ENCODE measurements at places on chromosomes 6 and 20.

DNA sequence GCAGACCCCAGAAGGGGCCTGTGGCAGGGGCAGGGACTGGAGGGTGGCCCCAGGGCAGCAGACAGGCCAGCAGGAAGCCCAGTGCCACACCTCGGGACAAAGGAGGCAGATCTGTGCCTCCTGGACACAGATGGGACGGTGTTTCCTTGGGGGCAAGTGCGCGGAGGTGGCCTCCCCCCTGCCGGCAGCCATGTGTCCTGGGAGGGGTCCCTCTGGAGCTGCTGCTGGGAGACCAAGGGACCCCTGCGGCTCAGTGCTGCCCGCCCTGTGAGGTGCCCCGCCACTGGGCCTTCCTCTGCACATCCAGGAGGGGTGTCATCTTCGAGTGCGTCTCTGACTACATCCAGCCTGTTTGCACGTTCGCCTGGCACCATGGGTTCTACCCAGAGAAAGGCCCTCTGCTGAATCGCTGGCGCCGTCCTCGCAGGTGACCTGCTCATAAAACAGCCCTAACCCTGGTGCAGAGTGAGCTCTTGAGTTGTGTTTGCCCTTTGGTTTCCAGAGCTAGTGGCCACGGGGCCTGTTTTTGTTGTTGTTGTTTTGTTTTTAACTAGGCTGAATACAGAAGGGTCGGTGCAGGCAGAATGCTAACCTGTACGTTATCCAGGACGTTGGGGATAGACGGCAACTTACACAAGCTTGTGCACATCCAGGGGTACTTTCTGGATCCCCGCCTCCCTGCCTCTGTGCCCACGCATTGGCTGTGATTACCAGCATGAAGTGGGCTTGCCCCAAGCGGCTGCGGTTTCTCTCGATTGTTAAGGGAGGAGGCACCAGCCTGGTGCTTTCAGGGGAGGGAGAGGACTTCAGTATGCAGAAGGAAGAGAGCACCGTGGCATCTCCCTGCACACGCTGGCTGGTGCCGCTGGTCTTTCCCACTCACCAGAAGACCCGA is 1.3 kb upstream of the KCNQ2 start:
- no peak for DNase-seq

DNA sequence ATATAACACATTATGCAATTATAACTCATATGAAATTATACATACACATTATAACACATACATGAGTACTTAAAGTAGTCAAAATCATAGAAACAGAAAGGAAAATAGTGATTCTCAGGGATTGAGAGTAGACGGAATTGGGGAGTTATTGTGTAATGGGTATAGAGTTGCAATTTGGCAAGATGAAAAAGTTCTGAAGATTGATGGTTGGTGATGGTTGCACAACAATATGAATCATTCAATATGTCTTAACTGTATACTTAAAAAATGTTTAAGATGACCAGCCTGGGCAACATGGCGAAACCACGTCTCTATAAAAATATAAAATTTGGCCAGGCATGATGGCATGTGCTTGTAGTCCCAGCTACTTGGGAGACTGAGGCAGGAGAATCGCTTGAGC is 372.7 kb downstream of the CDKAL1 start:
- no peak for DNase-seq

- no peak for DNase-seq
Measured at GRCh38 chr20:31988430-31989015, 20.6 kb downstream of the XKR7 start.

DNA sequence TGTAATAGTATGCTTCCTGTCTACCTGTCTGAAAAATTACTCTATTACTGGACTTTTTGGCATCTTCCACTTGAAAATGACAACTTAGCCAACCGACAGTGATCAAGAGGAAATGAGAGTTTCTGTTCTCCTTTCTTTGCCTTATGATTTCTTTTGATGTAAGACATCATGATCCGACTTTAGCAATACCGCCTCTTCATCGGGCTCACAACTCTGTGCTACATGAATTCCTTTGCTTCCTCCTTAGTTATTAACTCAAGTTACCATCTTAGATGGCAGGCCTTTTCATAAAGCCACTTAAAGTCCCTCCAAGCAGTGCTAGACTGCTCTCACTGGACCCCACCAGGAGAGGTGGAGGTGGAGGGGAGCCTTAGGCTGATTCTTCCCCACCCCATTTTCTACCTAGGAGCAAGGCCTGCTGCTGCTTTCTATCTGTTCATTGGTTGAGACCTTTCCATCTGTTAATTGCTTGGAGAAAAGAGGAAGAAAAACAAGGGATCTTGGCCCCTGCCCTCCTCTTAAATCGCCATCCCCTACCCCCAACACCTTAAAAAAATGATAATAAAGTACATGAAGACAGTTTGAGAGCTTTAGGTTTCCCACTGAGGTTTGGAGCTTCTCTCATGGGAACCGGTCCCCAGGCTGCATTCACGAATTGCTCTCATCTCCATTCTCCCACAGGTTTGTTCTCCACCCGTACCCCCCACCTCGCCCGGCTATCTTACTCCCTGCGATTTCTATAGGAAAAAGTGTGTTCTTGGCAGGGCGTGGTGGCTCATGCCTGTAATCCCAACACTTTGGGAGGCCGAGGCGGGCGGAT is 21.6 kb upstream of the MCM3 start:
- no peak for DNase-seq

GRCh38 chr20:12570371-12570770 is 438.4 kb upstream of the SPTLC3 start:
- no peak for DNase-seq

DNA sequence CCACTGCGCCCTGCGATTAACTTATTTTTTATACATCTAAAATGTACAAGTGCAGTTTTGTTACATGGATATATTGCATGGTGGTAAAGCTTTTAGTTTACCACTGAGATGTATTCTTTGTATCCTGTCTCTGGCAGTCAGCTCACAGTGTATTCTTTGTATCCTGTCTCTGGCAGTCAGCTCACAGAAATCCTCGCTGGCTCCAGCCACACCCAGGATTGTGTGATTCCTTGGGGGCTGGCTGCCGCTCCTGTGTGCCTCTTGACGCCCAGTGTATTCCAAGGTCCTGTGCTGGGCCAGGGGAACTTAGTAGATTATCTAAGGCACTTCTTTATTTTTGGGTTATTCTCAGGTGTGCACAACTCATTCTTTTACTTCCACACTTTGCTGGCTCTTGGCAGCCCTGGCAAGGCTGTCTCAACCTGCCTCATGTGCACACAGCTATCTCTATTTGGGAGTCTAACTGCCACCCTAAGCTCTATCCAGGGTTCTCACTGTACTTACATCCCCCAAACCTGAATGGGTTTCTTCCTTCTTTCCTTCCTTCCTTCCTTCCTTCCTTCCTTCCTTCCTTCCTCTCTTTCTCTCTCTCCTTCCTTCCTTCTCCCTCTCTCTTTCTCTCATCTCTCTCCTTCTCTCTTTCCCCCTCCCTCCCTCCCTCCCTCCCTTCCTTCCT is 12.4 kb upstream of the RNF24 start:
- no peak for DNase-seq

DNA sequence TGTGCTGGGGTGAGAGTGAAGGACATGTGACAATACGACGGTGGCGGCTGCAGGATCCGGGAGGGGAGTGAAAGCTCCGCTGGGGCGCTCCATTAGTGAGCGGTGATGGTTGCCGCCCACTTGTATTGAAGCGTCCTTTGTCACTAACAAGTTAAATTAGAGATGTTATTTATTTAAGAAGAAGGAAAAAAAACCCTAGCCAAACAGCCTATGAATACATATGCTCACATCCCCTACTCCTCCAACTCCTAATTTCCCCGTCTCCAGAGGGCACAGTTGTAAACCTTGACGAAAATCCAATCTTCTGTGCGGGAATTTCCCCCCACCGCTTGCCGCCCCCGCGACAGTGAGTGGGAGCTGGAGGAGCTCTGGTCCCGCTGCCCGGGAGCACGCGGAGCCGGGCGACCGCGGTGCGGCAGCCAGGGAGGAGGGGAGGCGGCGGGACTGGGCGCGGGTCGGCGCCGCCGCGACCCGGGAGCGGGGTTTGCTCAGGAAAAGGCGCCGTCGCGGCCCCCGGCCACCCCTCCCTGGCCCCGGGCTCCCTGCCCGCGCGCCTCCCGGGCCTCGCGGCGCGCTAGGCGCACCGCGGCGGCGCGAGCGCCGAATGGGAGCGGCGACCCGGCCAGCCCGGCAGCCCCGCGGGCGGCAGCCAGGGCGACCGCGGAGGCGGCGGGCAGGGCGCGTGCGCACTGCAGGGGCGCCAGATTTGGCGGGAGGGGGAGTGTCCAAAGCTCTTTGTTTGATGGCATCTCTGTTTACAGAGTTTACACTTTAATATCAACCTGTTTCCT is at the start of gene MYB:
TSS of gene MYB (plus strand) at position 767 of the 791 bp plus-strand sequence. CDS start 206 bp downstream, outside the sequence.
- no peak for DNase-seq

GRCh38 chr6:14957355-14958059 is 288.4 kb upstream of the JARID2 start:
- no peak for DNase-seq

- no peak for DNase-seq
Measured at GRCh38 chr6:26195924-26196845, 109.0 kb downstream of the HFE start.

- no peak for DNase-seq
Measured at GRCh38 chr6:118536478-118536877, 11.6 kb upstream of the PLN start.

DNA sequence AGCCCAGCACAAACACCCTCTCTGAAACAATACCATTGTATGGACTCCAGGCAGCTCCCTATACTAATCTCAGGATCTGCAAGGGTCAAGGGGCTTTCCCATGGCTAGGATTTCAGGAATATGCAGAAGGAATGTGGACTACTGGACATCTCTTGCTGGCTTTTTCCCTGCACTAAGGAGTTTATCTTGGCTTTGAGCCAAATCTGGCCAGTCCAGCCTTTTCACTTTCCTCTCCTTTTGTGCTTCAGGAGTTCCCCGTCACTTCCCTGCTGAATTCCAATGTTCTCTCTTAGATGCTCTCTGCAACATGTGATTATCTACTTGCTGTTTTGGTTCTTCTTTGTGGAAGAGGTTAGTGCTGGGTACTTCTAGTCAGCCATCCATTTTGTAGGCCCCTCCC is 568.2 kb downstream of the HDGFL1 start:
- peak; percentile 17 for DNase-seq

DNA sequence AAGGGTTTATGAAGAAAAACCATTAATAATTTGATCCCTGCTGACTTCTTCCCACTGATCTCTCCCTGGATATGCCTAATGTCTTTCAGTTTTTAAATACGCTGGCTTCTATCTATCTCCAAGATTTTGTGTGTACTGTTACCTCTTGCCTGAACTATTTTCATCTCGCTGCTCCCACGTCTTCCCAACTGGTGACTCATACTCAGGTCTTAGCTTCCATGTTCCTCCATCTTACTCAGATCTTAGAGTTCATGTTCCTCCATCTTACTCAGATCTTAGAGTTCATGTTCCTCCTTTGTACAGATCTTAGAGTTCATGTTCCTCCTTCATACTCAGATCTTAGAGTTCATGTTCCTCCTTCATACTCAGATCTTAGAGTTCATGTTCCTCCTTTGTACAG is 21.6 kb downstream of the GPR6 start:
- no peak for DNase-seq

DNA sequence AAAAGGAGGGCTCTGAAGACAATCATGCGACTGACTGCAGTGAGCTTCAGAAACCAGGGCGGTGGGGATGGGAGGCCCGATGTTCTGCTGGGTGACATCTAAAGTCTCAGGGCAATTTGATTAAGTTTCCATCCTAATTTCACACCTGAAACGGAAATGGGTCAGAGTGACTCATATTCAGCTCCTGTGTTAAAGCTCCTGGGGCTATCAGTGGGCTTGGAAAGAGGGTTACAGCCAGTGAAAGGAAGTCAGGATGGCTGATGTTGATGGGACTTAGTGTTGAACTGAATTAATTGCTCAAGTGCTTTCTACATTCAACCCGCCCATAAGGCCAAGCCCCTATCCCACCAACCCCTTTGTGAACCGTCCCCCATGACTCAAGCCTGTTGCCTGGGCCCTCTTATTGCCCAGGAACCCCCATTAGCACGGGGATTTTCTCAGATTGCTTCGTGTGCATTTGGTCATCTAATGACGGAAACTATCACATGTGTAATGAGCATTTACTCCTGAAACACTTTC is 47.1 kb upstream of the TBC1D7 start:
- no peak for DNase-seq

GRCh38 chr6:28945349-28945748 is 21.6 kb upstream of the TRIM27 start:
- DNase-seq = no peak

GRCh38 chr6:33549196-33549595 is 30.9 kb downstream of the BAK1 start:
- DNase-seq = no peak

DNA sequence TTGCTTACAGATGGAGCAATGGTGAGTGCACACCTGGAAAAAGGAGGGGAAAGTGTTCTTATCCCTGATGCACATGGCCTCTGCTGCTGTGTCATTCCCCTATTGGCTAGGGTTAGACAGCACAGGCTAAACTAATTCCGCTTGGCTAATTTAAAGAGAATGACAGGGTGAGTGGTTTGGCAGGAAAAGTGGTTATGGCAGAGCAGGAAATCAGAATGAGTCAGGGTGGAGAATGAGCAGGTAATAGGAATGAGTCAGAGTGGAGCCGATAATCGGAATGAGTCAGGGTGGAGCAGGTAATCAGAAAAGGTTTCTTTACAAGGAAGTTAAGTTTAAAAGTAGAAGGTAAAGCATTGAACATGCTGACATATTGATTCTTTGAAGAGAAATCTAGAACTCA is 355.5 kb upstream of the HTR1E start:
- DNase-seq = no peak

GRCh38 chr6:110390404-110390803 is 25.0 kb downstream of the DDO start:
- DNase-seq = no peak

GRCh38 chr20:13325033-13325432 is 104.0 kb downstream of the ISM1 start:
- peak; percentile 1 for DNase-seq

DNA sequence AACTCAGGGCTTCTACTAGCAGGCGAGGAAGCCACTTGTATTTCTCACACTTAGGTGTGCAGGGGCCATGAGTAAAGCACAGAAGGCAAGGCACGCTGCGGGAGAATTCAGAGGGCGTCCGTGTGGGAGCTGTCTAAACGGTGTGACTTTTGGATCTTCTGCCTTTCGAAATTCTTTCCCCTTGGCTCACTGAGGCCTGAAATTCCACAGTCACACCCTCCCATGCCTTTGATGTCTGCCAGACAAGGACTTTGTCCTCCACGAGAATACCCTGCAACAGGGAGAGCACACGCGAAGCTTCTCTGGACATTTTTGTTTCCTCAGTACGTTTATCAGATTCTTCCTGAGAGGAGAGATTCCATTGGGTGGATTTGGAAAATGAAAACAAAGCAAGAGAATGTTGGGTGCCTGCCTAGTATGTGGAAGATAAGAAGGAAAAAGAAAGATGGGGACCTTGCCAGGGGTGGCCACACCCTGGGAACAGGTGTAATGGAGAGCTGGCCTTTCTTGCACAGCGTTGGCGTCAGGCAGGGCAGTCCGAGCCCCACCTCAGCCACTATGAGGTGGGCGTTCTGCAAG is 235.7 kb downstream of the MYLK4 start:
- DNase-seq = no peak

Data from retinal pigment epithelial cell (primary cell).